ENCODE measurements at places on chromosomes 2 and 18.
A peak's percentile ranks its signal among the peaks of the same experiment; 100 is the strongest.

DNA sequence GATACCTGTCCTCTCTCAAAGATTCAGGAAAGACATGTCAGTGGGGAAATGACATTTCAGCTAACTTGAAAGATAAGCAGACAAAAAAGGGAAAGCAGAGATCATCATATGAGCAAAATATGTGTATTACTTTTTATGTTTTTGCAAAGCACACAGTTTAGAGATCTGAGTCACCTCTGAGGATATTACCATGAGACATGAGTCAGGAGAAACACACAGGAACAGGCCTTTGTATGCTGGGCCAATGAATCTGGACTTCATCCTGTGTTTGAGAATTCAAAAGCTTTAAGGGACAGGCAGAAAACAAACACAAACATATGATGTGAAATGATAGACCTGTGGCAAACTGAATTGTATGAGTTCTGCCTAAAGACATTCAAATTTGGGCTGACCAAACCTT, 306.0 kb upstream of the EPC2 start:
- no peak for DNase-seq

GRCh38 chr2:239375278-239376061, 25.4 kb downstream of the HDAC4 start:
- DNase-seq: peak; percentile 16

GRCh38 chr2:38409156-38410102, 32.4 kb upstream of the ATL2 start:
- DNase-seq: no peak

DNA sequence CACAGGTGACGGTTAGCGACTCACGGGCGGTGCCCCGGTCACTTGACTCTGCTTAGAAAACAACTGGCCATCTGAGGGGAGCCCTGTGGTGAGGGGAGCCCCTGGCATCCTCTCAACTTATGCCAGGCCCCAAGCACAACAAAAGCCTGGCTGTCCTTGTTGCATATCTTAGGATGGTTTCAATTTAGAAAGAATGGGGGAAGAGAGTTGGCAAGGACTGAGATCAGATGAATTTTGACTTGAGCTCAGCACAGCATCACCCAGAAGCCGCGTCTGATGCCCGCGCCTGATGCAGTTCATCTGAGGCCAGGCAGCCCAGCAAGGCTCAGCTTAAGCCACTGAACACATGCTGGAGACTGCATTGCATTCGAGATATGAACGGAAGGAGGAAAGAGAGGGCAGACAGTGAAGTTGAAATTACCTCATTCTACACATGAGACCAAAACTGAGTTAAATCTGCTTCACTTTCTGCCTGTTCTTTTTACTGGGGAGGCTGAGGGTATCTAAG, 36.8 kb downstream of the MYT1L start:
- no peak for DNase-seq

DNA sequence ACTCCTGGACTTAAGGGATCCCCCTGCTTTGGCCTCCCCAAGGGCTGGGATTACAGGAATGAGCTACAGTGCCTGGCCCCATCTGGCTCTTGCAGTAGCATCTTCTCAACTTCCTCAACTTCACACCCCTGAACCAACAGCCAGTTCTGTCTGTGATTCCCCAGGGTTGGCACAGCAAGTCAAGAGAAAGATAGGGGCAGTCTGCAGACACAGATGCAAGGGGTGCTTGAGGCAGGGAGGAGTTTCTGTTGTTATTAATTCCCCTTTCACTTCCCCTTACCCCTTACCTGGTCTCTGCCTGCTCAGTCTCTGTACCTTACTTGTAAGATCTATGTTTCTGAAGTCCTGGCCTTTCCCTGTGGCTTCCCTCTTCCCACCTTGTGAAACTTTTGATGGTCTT, 54.1 kb upstream of the MEX3C start:
- no peak for DNase-seq

GRCh38 chr2:16729335-16729734, 63.7 kb upstream of the CYRIA start:
- no peak for DNase-seq

- DNase-seq: no peak
Observed at GRCh38 chr2:171187819-171188218, 27.1 kb upstream of the TLK1 start.

GRCh38 chr2:25304321-25304720, 37.4 kb downstream of the DNMT3A start:
- no peak for DNase-seq

GRCh38 chr18:13481820-13482617, 244.3 kb downstream of the FAM210A start:
- no peak for DNase-seq

DNA sequence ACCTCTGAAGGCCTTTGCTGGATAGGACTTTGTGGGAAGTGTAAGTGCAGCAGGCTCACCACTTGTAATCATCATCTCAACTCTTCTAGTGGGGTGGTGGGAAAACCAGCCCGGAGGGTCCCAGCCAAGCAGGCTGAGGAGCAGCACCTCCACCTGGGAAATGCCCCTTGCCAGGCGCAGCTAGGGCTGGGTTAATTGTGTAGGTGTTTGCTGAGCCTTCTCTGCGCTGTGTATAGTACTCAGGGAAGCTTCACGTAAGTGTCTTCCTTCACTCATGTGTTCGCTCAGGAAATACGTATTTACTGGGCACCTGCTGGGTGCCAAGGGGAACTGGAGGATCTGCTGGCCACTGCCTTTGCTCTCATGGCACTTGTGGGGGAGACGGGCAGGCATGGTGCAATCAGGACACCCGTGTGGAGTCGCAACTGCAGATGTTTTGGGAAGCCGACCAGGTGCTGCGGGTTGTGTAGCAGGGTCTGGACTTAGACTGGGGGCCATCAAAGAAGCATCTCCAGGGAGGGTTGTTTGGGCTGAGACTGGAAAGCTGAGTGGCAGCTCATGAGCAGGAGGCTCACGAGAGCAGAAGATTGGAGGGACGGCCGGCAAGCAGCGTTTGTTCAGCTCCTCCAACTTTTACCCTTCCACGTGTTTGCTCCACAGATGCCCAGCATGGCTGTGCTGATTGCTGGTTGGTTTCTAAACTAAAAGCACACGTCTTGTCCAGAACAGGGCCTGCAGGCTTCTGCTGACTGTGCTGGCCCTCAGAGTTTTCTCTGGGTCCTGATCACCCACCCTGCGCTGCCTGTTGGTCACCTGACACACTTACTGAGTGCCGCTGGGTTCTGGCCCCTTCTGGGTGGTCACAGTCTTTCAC, 164.6 kb downstream of the LDLRAD4 start:
- no peak for DNase-seq

GRCh38 chr2:143742581-143742980, 613.4 kb downstream of the ARHGAP15 start:
- DNase-seq: peak; percentile 25

DNA sequence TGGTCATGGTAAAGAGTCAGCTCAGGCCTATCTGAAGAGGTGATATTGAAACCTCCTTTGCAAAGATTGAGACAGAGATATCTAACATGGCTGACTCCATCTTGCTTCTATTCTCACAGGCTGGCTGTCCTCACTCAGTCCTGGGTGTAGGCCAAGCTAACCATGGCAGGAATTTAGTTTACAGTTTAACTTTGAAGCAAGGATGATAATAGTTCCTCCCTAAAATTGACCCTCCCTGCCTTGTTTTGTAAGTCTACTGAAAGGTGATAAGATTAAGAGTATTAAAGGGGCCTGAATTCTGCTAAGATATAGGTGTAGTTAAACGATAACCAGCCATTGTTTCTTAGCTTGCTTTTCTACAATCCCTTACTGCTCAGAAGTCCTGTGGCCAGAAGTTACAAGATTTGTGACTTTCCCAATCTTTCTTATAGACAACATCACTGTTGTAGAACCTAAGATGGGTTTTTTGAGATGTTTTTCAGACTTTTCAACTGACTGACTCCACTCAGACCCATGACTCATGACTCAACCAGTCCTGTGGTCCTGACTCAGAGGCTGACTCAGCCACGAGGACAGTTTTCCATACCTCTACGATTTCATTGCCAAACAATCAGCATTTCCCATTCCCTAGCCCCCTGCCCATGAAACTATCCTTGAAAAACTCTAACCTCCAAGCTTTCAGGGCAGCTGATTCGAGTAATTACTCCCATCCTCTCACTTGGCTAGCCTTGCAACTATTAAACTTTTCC, 195.7 kb upstream of the SESTD1 start:
- DNase-seq: no peak

DNA sequence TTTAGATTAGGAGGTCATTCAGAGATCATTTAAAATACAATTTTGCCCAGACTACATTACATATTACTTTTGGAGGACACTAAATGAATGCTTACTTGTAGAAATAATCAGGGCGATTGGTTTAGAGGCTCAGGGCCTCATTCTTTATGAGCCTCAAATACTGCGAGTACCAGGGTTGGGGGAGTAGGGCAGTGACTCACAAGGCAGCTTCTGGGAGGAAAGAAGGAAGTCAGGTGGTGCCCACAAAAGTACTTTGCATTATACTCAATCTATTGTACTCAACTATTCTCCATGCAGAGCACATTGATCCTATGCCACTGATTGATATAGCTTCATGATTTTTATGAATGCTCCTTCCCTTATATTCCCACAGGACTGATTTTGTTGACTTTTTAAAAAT, 166.9 kb downstream of the SOCS6 start:
- DNase-seq: no peak

DNA sequence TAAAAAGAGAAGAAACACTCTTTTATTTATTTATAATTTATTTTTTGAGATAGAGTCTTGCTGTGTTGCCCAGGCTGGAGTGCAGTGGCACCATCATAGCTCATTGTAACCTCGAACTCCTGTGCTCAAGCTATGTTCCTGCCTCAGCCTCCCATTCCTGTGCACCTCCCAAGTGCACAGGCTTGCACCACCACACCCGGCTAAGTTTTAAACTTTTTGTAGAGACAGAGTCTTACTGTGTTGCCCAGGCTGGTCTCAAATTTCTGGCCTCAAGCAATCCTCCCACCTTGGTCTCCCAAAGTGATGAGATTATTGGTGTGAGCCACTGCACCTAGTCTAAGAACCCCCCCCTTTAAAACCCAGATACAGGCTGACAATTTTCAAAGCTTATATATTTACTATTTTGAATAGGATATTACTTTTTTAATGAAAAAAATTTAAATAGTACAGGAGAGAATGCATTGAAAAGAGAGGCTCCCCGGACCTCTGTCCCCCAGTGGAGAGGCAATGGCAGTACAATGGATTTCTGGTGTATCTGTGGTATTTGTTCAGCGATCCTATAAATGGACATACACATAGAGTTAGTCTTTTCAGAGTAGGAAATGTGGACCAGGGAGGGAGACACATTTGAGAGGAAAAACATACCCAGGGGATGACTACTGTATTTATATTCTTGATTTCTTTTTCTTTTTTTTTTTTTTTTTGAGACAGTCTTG, 48.1 kb upstream of the CNOT11 start:
- no peak for DNase-seq

DNA sequence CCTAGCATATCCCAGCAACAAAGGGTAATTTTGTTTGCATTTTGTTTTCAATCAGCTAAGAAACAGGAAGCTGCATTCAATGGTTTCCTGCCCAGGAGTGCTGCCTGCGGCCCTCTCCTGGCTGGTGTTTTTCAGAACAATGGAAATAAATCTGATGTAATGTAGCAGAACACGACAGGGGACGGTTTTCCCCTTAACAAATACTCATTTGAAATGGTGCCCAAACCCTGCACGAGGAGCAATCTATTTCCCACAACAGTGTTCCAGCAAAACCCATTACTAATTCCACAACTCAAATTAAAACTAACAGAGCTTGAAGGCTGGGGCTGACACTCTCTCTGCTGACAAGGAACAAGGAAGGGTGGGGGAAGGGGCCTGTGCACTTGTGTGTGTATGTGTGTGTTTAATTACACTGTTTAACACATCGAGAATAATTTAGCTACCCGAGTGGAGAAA, 8.7 kb downstream of the CAPN13 start:
- peak; percentile 33 for DNase-seq

DNA sequence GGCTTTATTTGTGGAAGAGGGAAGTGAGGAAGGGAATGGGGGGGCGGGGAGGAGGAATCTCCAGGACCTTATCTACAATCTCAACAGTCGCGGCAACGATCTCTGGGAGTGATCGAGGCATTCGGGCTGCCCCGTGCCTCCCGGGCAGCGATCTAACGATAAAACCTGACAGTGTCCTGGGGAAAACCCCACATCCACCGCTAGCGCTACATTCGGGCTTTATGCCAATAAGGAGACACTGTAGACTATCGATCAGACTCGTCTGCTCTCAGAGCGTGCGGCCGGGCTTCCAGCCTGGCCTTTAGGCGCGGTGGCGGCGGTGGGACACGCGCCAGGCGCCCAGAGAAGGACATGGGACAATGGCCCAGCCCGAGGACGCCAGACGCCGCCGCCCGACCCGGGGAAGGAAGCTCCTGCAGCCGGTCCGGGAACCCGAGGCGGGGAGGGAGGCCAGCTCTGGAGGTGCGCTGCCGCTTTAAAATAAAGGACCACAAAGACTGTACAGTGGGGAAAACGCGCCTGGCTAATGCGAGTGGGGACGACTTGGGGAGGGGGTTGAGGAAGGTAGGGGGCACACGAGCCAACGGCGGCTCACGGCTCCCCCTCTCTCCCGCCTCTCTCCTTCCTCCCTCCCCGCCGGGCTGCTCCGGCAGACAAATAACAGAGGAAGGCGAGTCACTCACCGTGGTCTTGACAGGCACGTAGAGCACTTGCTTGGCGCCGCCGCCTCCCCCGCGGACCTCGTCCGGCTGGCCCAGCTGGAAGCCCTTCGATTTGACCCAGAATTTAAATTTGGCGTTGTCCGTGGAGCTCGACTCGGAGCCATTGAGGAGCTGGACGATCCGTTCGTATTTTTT, 2.2 kb downstream of the NOL4 start:
- peak; percentile 37 for DNase-seq

DNA sequence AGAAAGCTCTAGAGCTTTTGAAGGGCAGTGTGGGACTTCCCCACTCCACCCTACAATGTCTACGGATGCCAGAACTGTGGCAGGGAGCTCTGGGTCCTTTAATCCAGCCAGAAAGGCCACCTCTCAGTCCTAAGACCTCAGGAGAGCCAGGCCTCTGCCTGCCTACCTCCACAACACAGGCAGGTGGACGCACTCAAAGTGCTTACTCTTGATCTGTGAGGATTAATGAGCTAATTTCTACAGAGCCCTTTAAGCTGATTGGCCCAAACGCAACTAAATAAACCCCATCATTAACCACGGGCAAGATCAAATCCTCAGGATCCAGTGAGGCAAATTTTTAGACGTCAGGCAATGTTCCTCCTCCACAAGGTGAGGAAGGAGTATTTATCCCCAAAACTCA, 8.1 kb downstream of the STK39 start:
- no peak for DNase-seq

Measured in right hindlimb (tissue), 1 donor.